ENCODE measurements at places on chromosomes 5 and 9.

DNA sequence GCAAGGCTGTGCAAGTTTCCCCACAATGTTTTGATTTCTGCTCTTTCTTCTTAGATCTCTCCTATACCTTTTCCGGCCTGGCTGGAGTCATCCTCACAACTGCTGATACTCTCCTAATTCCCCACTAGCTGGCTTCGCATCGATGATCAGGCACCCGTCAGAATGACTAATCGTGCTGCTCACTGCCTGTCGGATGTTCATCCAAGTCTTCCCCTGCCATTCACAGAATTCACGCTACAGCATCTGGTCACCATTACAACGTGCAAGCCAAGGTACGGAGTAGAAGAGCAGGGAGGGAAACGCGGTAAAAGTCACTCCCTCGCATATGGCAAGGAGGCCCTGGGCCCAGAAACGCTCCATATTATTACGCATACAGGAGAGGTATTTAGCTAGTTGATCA lies 35.1 kb downstream of the CDH10 start:
- DNase-seq, result no peak

DNA sequence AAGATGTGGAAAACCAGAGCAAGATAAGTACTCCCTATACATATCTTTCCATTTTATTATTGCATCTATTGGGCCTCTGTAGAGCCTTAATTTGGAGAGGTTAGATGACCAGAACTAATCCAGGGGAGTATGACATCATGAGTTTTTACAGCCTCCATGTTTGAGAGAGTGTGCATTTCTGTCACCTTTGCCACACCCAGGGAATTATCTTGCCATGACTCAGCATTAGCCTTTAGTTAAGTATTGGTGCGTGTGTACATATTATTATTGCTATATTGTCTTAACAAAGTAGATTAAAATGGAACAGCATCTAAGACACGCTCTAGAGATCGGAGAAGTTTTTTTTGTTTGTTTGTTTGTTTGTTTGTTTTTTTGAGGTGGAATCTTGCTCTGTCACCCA lies 27.6 kb downstream of the DIMT1 start:
- DNase-seq, result no peak

- no peak for DNase-seq
Observed at GRCh38 chr9:9791611-9792010, 821.2 kb downstream of the PTPRD start.

DNA sequence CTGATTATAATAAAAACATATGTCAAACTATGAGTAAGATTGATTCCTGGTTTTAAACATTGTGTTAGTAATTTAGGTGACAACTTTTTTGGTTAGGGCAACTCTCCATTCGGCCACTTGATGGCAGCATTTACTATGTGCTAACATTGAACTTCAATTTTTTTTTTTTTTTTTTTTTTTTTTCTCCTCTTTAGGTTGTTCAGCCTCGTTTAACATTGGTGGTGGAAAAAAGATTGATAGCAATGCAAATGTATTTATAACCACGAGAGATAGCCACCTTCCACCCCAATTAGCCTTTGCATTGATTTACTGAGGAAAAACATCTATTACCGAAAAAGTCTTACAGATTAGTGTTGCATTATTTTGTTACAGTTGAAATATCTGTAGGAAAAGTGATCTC lies 159.1 kb downstream of the CSNK1G3 start:
- DNase-seq, result no peak

- DNase-seq, result no peak
Observed at GRCh38 chr9:131838530-131839280, 98.8 kb upstream of the RAPGEF1 start.

DNA sequence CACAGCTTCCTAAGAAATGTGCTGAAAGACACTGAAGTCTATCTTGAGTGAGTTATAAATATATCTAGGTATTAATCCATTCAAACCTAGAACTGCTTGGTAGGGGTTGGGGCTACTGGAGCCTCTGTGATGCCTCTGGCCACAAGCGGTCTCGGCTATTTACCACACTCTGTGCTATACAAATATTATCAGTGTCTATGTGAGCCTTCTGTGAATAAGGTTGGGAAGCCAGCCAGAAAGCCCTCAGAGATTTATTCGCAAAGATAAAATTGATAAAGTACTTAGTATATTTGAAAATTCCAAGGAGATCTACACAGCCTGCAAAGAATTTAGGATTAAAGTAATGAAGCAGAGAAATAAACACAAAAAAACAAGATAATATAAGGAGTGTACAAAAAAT lies 41.4 kb downstream of the LIFR start:
- no peak for DNase-seq

- no peak for DNase-seq
Observed at GRCh38 chr5:65475336-65475735, 6.4 kb downstream of the ADAMTS6 start.

- no peak for DNase-seq
Observed at GRCh38 chr5:157766902-157767301, 23.4 kb downstream of the LSM11 start.

DNA sequence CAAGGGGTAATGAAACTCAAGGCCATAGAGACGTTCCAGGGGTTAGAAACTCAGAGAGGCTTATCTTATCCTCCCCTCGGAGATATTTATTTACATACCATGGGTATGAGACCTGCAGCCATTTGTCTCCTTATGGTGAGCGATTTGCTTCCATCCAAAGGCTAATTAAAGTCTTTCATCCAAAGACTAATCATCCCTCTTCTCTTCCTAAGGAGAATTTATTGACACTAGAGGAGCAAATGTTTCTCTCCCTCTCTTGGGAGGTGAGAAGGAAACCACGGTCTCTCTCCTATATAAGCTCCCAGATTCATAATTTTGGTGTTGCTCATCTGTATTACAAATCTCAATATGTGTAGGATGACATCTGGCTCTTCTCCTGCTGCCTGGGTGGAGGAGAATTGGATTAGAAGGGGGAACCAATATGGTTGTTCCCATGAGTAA lies 31.0 kb upstream of the RPS23 start:
- DNase-seq, result no peak

- DNase-seq, result no peak
Observed at GRCh38 chr5:2905741-2906140, 154.3 kb upstream of the IRX2 start.

- no peak for DNase-seq
Observed at GRCh38 chr9:5971740-5972139, 43.7 kb downstream of the RANBP6 start.
